HEK293T (cell line): ENCODE measurements at places on chromosomes 7 and 10.
A peak's percentile ranks its signal among the peaks of the same experiment; 100 is the strongest.

DNA sequence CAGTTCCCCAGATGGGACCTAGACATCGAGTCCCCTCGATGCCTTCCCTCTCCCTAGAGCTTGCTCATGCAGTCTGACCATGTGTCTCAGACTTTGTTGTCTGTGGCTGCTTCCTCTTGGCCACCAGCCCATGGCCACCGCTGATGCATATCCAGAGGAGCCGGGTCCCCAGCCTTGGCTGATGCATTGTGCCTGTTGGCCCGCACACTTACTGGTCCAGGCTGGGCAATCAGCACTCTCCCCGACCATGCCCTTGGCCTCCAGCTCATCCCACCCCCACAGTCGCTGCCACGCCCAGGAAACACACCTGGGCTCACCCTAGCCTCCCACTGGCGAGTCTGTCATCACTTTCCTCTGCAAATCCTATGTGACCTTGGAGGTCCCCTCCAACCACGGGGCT, 10.1 kb downstream of the NPC1L1 start:
- DNase-seq: peak; percentile 1

GRCh38 chr10:120755771-120756170, 95.4 kb upstream of the WDR11 start:
- no peak for DNase-seq

GRCh38 chr7:77395626-77396025, 20.5 kb downstream of the GSAP start:
- DNase-seq: no peak

DNA sequence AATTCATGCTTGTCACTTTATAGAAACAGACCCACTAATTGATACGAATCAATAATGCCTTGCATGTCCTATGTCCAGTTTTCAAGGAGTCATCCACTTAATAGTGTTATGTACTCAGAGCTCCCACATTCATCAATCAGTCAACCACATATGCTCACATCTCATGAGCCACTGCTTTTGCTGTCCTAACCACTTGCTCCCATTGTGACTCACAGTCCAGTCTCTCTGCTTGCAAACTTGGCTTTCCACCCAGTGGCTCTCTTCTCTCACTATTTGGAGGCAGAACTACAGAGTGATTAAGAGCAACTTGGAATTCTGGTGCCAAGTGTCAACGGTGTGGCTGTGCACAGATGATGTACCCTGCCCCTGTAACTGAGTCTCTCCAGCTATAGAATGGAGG, 166.0 kb downstream of the SNX13 start:
- no peak for DNase-seq

DNA sequence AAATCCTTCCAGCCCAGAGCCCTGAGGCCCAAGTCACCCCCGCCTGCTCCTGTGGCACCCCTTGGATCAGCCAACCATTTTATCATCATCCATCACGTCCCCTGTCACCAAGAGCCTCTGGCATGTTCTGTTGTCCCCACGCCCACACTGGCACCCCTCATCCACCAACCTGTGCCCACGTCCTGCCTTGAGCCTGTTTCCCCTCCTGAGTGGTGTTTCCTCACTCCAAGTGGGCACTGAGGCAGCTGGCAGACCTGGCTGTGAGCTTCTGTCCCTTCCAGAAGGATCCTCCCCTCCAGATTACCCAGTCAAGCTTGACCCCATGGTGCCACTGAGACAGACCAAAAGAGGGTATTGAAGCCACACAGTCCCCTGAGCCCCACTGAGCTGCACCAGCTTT, 71.4 kb upstream of the ANTXRL start:
- DNase-seq: no peak

DNA sequence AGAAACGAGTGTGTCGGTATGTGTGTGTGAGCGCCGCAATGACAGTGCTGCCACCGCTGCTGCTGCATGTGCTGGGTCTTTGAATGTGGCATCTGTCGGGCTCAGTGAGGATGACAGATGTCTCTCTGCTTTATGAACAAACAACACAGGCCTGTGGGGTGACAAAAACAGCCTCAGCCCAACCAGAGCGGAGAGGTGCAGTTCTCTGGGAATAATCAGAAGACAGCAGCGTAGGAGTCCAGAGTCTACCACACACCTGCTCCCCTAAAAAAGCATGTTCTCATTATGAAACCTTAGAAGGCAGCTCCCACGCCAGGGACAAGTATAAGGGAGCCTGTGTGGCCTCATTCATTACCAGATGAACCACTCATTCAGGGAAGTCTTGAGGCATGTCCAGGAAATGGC, 278.3 kb downstream of the KCNMA1 start:
- DNase-seq: no peak

GRCh38 chr7:81751619-81752317, 18.1 kb downstream of the HGF start:
- no peak for DNase-seq

DNA sequence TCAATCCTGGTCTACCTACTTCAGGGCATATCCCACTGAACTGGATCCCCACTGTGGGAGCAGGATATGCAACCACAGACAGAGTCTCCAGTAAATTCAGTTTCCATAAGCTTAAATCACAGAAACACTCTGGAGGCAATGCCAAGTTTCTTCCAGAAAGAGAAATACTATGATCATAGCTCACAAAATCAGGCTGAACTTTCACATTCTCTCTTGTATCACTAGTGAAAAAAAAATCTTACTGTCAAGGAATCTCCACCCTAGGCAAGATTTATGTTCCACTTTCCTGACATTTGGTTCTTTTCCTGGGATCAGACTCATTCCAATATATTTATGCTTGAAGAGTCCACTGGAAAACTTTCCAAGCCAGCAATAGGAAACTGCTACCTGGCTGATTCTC, 749.0 kb downstream of the SUGCT start:
- DNase-seq: no peak

- no peak for DNase-seq
Observed at GRCh38 chr10:36254199-36254598, 612.1 kb upstream of the FZD8 start.

GRCh38 chr10:84820120-84820519, 491.7 kb downstream of the CCSER2 start:
- DNase-seq: peak; percentile 19

DNA sequence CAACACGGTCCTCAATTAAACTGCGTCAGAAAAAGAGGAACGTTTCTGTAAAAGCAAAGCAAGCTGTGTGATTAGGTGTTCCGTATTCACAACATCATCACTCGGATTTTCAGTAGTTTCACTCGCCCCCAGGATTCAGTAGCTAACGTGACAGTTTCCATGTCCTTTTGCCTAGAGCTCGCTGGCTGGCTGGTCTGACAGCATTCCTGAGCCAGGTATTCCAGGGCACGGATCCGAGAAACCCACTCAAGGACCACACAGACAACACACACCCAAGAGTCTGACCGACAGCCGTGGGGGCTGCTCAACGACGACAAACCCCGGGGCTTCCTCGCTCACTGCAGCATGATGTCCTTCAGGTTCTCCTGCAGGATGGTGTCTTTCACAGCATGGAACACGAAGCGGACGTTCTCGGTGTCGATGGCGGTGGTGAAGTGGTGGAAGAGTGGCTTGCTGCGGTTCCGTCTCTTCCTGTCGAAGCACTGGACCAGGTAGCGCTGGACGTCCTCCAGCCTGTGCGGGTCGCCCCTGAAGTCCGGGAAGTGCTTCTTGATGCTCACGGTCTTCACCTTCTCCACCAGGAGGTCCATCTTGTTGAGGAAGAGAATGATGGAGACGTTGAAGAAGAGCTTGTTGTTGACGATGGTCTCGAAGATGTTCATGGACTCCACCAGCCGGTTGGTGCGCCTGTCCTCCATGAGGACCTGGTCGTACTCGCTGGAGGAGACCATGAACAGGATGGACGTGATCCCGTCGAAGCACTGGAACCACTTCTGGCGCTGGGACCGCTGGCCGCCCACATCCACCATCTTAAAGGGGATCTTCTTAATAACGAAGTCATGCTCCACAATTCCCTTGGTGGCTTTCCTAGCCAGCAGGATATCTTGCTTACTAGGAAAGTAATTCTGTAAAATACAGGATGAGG, 43.1 kb downstream of the AMZ1 start:
- no peak for DNase-seq

GRCh38 chr10:98619446-98619845, 172.7 kb upstream of the HPS1 start:
- no peak for DNase-seq

DNA sequence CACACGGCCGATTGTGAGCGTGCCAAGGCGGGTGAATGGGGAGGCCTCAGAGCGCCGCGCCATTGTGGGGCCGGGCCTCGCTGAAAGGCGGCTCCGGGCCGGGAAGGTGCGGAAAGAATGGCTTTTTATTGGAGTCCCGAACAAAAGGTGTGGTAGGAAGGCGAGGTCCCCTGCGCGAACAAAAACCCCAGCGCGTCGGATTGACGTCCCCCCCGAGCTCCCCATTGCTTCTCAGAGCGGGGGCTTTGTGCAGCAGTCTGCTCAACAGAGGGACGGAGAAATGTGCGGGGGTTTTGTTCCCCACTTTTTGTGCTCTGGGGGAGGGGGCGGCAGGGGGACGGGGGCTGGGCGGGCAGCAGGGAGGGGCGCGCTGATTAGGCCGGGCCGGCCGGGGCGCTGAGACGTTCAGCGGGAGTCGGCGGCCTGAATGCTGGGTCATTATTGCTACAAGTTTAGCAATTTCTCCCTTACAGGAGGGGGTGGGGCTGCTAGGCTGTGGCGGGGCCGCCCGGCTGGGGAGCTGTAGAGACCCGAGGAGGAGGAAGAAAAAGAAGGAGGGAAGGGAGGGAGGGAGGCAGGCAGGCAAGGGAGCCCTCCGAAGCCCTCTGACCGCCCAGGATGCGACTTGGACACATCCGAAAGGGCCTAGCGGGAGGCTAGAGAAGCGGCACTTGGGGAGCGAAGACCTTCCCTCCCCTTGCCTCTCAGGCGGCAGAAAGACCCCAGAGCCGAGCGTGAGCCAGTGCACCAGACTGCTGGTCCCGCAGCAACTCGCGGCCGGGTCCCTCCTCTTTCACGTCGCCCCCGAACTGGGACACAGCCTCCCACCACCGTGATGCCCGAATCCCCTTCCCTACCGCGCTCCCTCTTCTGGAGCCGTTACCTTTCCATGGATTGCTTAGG, 4.6 kb downstream of the NKX2-3 start:
- DNase-seq: no peak

DNA sequence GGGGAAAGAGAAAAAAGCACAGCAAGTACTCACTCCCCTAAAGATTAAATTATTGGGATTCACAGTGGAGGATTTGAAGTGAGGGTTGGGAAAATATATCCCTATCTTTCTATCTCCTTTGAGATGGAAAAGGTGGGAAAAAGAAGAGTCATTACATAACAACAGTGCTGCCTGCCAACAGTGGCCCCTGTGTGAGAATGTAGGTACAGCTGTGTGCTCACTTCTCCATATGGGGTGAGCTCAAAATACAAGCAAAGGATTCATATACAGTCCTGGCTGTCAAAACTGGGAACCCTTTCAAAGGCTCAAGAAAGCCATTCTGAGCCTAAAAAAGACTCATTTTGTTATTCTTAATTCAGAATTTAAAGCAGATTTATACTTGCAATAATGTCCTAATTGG, 458.5 kb downstream of the GPAM start:
- DNase-seq: no peak

DNA sequence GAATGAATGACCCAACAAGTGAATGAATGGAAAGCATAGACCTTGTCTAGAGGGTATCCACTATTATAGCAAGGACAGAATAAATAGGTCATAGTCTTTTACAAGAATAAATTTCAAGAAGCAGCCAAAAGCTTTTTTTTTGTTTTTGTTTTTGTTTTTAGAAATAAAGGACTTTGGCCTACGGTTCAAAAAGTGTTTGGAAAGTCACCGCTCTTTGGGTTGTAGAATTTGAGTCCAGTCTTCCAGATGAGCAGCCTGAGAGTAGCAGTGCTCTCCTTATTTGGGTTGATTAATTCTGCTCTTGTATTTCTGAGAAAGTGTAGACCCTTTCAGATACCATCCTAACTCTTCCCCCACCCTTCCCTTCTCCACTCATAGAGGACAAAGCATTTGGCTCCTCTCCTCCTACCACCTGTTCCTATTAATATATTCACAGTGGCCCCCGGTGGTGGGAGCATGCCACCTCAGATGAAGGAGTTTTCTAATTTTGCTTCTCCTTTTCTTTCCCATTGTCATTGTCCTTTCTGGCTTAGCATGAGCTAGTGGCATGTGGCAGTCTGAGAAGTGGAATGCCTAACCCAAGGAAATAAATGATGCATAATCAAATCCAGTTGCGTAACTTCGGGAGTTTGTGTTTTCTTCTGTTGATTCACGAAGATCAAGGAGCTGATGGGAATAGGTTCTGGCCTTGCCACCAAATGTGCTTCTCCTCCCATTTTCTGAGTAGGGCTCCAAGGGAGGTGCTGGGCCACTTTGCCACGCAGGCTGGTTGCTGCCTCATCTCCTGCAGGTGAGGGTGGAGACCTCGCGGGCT, 114.7 kb downstream of the CHN2 start:
- DNase-seq: no peak

DNA sequence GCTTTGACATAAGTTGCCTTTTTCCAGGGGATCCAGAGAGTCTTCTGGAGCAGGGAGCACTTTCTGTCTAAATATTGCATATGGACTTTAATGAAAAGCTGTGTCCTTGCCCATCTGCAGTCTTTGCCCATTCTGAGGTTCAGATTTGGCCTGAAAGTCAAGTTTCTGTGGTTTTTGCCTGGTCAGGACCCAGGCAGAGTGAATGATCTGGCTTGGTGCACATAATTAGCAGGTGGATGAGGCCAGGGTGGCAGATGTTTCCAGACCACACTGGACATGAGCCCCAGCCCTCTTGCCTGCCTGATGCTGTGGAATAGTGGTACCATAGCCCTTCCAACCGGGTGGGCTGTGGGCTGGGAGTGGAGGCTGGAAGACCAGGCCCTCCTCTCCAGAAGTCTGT, 11.0 kb downstream of the HECW1 start:
- no peak for DNase-seq

DNA sequence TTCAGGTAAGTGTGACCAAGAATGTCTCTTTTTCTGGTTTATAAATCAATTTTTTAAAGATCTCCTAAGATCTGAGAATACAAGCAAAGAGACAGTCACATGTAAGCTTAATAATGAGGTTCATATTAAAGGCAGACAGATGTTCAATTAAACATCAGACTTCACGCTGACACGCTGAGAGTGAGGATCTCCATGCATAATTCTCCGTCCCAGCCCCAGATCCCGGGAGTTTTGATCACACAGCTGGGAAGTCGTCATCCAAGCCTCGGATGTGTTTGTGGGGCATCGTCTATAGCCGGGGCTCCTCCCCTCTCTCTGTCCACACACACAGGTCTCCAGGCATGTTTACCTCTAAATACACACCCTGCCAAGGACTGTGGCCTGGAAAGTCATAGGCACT, 223.2 kb downstream of the PTPRN2 start:
- DNase-seq: no peak
